ENCODE measurements at places on chromosomes 16 and 17.

GRCh38 chr17:700504-701094 lies 14.0 kb downstream of the VPS53 start:
- peak; percentile 51 for DNase-seq

DNA sequence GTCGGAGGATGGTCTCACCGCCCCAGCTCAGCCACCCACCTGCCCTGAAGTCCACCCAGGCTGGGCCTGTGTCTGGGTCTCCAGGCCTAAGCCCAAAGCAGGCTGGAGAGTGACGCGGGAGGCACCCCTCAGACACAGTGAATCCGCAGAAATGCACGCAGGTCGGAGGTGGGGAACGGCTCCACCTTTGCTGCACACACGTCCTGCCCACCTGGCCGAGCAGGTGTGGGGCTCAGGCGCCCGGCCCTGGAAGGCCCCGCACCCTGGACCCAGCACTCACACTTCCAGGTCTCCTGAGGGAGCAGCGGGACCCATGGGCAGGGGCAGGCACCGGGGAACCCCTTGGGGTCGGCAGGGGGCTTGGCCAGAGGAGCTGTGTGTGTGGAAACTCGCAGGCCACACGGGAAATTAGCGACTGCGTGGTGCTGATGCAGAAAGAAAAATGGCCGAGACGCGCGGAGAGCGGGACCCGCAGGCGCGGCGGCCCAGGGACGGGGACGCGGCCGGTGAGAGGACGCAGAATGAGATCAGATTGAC lies 10.7 kb downstream of the CYBC1 start:
- DNase-seq, result no peak

- no peak for DNase-seq
Measured at GRCh38 chr17:5373112-5373511, 46.4 kb downstream of the NUP88 start.

DNA sequence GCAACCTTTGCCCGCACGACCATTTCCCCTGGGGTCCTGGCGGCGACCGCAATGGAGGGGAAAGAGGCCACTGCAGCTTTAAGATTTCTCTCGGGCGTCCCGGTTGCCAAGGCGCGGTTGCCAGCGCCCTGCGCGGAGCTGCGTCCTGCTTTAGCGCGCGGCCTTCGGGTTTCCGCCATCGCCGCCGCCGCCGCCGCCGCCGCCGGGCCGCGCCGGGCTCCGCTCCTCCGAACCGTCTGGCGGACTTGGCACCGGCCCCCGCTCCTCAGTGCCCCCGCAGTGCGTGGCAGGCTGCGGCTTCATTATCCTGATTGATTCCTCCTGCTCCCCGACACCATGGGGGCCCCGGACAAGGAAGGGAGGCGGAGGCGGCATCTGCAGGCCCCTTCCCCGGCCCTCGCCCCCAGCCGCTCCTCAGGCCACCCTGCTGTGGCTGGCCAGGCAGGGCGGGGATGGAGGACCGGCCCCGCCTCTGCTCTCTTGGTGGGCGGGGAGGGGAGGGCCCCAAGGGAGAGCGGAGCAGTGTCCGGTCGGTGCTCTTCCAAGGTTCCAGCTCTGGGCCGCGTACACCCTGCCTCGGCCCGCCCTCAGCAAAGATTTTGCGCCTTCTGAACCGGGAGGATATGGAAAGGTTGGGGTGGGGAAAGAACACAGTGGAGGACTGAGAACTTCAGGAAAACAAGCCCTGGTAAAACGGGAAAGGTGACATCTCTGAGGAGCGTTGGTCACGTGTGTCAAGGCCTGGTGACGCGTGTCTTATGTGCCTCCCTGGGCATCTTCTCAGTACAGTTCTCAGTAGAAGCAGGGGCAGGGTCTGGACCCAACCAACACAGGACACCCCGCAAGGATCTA lies 34.0 kb downstream of the NEUROD2 start:
- peak; percentile 81 for DNase-seq

DNA sequence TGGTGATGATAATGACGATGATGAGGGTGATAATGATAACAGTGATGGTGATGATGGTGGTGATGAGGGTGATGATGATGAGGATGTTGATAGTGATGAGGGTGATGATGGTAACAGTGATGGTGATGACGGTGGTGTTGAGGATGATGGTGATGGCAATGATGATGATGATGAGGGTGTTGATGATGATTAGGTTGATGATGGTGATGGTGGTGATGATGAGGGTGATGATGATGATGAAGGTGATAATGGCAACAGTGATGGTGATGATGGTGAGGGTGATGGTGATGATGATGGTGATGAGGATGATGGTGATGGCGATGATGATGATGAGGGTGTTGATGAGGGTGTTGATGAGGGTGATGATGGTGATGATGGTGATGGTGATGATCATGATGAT lies 93.8 kb upstream of the ZNF469 start:
- no peak for DNase-seq

DNA sequence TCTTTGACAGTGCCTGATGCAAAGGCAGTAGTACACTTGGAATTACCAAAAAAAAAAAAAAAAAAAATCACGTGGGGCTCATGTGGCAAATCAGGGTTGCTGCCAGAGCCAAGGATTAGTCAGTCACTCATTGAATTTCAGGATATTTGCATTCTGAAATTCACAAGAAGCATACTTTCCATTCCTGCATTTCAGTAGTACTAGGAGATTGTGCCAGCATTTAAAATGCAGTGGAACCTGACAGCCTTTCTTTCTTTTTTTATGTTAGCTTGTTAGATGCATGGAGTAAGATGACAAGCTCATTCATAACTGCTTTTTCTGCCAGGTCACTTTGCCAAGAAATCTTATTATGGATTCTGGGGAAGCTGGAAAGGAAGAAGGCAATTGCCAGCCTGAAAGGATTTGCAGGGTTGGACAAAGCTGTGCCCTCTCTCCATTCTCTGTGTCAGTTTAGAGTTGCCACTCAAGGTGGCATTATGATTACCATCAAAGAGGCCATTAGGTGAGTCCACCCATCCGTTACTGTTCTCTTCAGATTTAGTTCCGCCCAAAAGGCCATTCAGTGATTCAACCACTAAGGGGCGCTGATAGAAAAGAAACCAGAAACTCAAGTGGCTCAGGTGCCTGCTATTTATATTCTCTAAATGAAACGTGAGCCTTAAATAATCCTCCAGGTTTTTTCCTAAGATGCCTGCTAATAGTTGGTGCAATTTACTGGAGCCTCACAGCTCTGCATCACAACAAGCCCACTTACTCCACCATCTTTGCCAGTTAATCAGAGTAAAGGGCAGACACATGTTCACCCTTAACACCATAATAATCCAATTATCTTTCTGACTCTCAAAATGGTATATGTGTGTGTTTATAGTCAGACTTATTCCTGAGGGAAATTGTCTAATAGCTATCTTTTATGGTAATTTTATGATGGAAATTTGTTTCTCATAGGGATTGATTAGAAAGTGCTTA lies 59.0 kb downstream of the TANGO6 start:
- DNase-seq, result peak; percentile 85

DNA sequence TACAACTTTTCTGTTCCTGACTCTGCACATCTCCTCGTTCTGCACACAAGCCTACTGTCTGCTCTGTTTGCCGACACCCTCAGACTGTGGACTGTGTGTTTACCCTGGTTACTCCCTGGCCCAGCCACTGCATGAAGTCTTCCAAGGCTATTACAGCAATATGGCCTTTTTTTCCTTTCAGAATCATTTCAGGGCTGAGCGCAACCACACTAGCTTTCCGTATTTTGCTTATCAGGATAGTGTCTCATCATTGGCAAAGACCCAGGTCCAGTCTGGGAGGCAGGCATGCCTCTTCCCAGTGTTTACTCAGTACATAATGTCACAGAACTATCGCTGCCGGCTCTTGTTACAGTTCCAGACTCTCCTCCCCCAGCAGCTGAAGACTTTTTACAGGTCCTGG lies 10.1 kb downstream of the DNAH9 start:
- no peak for DNase-seq

DNA sequence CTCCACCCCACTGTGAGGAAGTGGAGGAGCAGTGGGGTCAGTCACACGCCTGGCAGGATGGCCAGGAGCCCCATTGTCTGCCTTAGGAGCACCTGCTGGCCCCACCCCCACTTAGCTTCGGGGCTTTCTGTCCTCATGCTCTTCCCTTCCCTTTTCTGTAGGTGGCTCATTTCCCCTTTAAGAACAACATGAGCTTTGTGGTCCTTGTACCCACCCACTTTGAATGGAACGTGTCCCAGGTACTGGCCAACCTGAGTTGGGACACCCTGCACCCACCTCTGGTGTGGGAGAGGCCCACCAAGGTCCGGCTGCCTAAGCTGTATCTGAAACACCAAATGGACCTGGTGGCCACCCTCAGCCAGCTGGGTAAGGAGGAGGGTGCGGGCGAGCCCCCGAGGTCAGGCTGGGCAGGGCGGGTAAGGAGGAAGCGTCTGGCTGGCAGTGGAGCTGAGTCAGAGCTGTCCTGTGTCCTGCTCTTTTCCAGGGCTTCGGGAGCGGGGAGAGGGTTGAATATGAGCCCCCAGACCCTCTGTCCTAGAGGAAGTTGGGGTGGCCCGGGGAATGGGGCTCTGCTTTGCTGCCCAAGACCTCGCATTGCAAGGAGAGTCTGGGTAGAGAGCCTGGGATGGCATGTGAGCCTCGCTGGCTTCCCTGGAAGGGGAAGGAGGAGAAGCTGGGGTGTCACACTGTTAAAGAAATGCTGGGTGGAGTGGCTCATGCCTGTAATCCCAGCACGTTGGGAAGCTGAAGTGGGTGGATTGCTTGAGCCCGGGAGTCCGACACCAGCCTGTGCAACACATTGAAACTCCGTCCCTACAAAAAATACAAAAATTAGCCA lies 9.2 kb upstream of the SERPINF1 start:
- peak; percentile 35 for DNase-seq

GRCh38 chr16:1338119-1338730 lies 4.8 kb downstream of the BAIAP3 start:
- peak; percentile 22 for DNase-seq

DNA sequence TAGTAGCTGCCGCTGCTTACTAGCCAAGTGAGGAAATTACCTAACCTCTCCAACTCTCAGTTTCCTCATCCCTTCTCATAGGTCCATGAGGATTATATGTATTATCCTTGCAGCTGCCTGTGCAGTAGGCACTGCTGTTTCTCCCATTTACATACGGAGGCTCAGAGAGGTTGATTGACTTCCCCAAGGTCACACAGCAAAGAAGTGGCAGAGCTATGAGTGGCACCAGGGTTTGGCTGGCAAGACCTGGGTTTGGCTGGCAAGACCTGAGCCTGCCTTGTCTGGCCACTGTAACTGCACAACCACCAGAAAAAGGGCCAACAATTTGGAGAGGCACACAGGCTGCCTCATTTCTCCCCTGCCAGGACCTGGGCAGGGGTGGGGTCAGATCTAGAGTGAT lies 2.5 kb upstream of the NDRG4 start:
- no peak for DNase-seq

GRCh38 chr17:32551186-32551955 lies 64.6 kb downstream of the CDK5R1 start:
- peak; percentile 45 for DNase-seq

DNA sequence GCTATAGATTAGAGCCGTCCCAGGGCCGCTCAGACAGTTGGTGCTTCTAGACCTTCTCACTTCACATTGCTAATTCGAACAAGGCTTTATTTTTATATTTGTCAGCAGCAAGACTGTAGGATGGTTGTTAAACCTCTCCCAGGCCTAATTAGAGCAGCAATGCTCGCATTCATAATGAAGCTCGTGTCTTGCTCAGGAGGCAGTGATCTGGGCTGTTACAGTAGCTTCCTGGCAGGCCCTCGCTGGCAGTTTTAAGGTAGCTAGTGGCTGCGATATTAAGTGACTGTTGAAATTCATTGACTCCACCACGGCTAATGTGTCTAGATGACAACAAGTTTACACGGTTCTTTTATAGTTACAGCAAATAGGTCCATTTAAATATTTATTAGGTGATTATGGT lies 23.2 kb upstream of the ANKFN1 start:
- DNase-seq, result no peak

DNA sequence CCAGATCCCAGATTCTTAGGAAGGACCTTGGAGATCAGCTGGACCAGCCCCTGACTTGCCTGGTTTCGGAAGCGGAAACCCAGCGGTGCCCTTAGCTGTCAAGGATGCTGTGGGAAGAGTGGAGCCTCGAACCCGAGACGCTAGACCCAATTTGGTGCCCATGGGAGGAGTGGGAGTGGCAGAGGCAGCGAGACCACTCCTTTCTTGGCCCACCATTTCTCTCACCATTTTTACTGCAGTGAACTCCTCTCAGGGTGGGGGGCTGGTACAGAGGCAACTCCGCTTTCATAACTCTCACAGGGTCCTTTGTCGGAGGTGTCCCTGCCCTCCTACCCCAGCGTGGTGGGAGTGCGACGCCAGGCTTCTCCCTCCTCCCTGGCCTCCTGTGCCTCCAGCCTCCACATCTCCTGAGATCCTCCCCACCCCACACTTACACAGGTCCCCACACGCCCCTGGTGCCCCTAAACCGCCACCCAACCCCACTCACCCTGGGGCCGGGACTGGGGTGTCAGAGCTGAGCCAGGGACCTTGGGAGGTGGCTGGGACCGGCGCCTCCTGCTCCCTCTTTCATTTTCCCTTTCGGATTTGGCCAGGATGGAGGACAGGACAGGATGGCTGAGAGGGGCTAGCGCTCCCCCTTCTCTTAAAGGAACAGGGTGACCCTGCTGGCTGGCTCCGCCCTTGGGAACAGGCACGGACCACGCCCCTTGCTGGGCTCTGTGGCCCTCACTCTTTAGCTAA lies at the start of gene GJD3:
Gene GJD3, minus strand, starts transcription at position 617 of the 741 bp plus-strand sequence. CDS start 922 bp downstream, outside the sequence.
- DNase-seq, result no peak

DNA sequence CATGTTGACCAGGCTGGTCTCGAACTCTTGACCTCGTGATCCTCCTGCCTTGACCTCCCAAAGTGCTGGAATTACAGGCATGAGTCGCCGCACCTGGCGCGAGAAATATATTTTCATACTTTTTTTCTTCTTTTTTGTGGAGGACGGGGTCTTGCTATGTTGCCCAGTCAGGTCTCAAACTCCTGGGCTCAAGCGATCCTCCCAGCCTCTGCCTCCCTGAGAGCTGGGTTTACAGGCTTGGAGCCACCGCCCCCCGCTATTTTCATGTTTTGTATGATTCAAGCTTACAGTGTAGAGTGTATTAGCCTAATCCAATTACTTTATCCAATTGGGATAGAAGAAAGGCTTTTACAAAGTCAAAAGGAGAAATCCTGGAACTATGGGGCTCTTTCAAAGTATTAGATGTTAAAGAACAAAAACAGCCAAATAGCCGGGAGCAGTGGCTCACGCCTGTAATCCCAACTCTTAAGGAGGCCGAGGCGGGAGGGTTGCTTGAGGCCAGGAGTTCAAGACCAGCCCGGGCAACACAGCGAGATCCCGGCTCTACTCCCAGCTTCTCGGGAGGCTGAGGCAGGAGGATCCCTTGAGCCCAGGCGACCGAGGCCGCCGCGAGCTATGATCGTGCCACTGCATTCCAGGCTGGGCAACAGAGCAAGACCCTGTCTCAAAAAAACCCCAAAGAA lies 1.4 kb upstream of the MAP1LC3B start:
- no peak for DNase-seq

- no peak for DNase-seq
Measured at GRCh38 chr17:63798572-63799106, 24.7 kb downstream of the DDX42 start.
